ENCODE measurements at places on chromosomes 11 and 22. TPM values are rescaled to one million over a fixed set of nuclear protein-coding genes. Genes with fewer than 3 reads are reported as not detected.

DNA sequence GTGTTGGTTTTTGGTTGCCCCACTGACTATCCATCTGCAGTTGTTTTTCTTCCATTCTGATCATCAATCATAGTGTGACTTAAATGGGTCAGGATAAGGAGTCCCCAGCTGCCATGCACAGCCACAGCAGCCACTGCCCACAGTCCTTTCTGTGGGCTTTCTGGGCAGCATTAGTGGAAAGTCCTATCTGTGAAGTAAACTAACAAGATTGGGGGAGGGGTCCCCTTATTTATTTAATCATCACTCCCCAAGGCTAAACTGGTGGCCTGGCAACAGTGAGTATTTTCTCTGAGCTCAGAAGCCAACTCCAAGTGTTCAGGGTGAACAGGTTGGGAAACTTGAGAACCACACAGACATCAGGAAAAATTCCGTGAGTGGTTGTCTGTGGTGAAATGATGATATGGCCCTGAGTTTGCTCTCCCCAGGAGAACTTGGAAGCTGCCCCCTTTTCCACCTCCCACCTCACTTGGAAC, 145.0 kb downstream of the CCDC34 start:
- no peaks in the 10 kb centered on the region for H3K36me3 ChIP-seq
- no peak overlapping the region for H3K4me3 ChIP-seq
- peaks cover 30% of the 10 kb centered on the region for H3K4me1 ChIP-seq
- H3K27me3 ChIP-seq: no peaks in the 10 kb centered on the region
- no peak for DNase-seq
- peak overlapping the region; percentile 68 for H3K27ac ChIP-seq

Gene GSTT2B
- 0.50 TPM for total RNA-seq

- H3K4me3 ChIP-seq: no peak overlapping the region
- H3K27me3 ChIP-seq: no peaks in the 10 kb centered on the region
- H3K27ac ChIP-seq: no peak overlapping the region
- peak; percentile 19 for DNase-seq
- H3K4me1 ChIP-seq: no peaks in the 10 kb centered on the region
Measured at GRCh38 chr11:19566583-19567379, 145.9 kb upstream of the NAV2 start.

DNA sequence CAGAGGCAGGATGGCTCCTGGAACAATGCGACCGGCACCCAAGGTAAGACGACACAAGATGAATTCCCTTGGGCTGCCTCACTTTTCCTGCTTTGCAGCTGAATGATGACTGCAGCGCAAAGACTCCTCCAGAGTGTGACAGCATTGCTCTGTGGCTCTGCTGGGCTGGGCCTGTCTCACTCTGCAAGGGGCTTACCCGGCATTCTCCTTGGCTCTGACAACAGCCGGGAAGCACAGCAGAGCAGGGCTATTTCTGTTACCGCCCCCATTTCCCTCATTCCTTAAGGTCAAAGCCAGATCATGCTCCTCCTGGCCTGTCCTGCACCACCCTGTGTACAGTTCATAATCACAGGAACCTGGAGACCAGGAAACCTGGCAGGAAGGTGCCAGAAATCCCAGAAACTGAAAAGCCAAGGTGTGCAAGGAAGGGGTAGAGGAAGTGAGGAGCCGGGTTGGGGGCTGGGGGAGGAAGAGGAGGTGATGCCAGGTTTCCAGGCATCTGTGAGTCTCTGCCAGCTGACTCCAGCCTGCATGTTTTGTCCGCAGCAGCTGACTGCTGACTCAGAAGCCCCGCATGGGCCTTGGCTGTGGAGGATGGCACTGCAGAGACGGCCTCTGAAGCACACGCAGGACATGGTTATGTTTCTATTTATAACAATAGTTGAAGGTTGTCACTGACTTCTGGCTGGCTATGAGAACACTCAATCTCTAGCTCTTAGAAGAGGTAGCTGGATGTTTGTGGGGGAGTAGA, 113.6 kb downstream of the MICAL3 start:
- no peak overlapping the region for H3K27ac ChIP-seq
- H3K36me3 ChIP-seq: no peaks in the 10 kb centered on the region
- H3K4me3 ChIP-seq: no peak overlapping the region

Data from PC-9 (cell line).